Activated CD8-positive, alpha-beta T cell treated with anti-CD3 and anti-CD28 coated beads, Interleukin-2, amount 10 ng/mL, durations not matched to agents 7 days and 5 days (primary cell): ENCODE measurements at places on chromosomes 2 and 18. TPM values are rescaled to one million over a fixed set of nuclear protein-coding genes. Genes with fewer than 3 reads are reported as not detected.

GRCh38 chr18:62152844-62153243, 34.0 kb downstream of the PIGN start:
- peaks cover 4% of the 10 kb centered on the region for H3K36me3 ChIP-seq
- DNase-seq: no peak
- no peak overlapping the region for H3K27ac ChIP-seq
- H3K4me3 ChIP-seq: no peak overlapping the region
- H3K4me1 ChIP-seq: no peaks in the 10 kb centered on the region

Gene TRAPPC8
- total RNA-seq: 42.1 TPM

Gene UNC50
- 26.1 TPM for total RNA-seq

Gene DARS1
- total RNA-seq: 148 TPM
